ENCODE measurements at places on chromosomes 12 and 14.

DNA sequence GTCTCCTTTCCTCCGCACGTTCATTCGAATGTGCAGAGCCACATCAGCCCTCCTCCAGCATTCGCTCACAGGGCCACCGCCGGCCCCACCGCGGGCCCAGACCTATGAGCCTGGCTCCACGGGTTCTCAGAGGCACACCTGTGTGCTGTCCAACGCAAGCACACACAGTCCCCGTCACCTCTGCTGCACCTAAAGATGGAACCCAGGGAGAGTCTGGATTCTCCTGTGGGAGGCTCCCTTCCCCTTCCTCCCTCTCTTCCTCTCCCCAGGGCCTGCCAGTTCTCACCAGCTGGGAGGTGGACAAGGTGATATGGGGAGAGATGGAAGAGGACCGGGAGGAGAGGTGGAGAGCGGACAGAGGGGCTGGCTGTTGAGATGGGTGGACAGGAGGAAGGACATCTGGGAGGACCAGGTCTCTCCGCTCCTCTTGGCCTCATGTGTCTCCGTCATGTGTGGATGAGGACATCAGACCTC is 4.9 kb upstream of the AQP6 start:
- no peak for DNase-seq

DNA sequence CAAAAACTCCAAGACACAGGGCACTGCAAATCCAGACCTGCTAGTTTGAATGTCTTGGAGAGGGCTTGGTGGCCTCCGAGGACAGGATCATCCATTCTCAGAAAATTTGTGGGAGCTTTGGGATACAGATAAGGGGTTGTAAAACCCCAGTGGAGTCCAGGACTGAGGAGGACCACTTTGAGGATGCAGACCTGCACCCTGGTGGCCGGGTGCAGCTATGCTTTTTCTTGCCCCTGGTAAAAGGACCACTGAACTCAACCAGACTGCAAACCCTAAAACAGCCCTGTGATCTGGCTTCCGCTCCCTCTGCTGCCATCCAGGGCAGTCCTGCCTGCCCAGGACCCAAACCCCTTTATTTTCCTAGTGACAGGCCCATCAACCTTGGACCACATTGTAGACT is 169.5 kb upstream of the DAAM1 start:
- no peak for DNase-seq

GRCh38 chr14:99270458-99271220 is 1.4 kb downstream of the BCL11B start:
- DNase-seq = no peak

GRCh38 chr14:69090187-69090789 is 62.6 kb downstream of the DCAF5 start:
- DNase-seq = peak; percentile 50

DNA sequence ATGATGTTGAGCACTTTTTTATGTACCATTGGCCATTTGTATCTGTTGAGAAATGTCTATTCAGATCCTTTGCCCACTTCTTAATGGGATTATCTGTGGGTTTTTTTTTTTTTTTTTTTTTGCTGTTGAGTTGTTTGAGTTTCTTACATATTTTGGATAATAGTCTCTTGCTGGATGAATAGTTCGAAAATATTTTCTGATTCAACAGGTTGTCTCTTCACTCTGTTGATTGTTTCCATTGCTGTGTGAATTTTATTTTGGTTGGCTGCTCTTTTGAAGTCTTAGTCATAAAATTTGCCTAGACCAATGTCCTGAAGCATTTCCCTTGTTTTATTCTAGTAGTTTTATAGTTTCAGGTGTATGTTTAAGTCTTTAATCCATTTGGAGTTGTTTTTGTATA is 64.5 kb downstream of the CAND1 start:
- DNase-seq = no peak

DNA sequence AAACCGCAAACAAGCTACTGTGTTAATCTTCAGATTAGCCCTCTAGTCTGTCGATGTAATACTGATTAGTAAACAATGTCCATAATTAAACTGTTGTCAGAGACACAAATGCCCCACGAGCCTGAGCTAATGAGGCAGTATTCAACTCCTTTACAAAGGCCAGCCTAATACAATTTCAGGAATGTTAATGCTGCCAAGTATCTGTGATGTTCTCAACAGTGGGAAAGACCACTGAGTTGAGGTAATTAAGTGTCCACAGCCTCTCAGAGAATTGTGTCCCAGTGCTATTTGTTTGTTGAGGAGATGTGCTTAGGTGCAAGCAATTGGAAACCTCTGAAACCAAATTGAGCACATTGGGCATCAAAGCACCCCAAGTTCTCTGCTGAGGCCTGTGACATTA is 139.4 kb upstream of the CDKN3 start:
- DNase-seq = no peak

DNA sequence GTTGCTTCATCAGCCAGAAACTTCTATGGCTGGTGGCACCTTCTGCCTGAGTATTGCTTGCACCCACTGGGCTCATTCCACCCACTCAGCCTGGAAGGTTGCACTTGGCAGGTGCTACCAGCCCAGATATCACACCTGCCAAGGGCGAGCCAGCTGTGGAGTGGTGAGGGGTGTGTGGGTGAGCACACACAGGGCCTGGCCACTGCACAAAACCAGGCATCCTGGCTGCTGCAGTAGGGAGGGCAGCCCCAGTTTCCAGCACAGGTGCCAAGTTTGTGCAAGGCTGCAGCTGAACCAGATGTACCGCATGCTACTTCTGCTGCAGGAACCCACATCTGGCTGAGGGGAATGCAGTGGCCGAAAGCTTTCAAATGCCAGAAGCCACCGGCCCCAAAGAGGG is 1147.8 kb downstream of the FSCB start:
- no peak for DNase-seq

- DNase-seq = no peak
These were observed 58.6 kb downstream of the VWF start for GRCh38 chr12:6065863-6066199.

DNA sequence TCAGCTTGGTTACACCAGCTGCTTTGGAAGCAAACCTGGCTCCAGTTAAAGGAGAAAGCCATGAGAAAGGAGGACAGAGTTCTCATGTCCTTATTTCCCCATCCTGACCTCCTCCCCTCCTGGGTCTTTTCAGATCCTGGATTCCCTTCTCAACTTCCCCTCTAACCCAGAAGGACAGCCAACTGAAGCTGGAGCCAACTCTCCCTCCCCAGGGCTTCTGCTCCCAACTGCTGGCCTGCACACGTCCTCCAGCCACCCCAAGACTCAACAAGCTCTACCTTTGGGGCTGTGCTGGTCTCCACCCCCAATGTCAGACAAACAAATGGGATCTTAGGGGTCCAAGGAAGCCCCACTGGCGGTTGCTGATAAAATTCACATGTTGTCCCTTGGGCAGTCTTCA is 651.1 kb upstream of the TBX3 start:
- no peak for DNase-seq

DNA sequence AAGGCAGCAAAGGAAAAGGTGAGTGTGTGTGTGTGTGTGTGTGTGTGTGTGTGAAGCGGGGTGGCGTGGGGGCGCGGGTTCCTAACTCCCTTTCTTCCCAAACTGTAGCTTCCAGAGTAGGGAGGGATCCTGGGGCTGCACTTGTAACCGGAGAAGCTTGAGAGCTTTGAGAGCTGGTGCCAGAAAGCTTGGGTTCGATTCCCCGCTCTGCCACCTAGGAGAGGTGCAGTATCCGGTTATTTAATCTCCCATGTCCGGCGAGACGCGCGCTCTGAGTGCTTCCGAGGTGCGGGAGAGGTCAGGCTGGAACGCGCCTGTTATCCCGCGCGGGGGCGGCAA is 7.2 kb upstream of the RACGAP1 start:
- DNase-seq = no peak

- no peak for DNase-seq
These were observed 30.4 kb upstream of the KCNA5 start for GRCh38 chr12:5013266-5013730.

- DNase-seq = no peak
These were observed 22.9 kb downstream of the HIP1R start for GRCh38 chr12:122858171-122858570.

GRCh38 chr14:28613532-28613931 is 153.1 kb upstream of the FOXG1 start:
- no peak for DNase-seq

GRCh38 chr14:85881935-85882334 is 352.0 kb downstream of the FLRT2 start:
- no peak for DNase-seq

- DNase-seq = no peak
These were observed 1.1 kb upstream of the ELK3 start for GRCh38 chr12:96192926-96193573.

GRCh38 chr12:96502477-96502876 is 13.1 kb downstream of the CFAP54 start:
- no peak for DNase-seq

DNA sequence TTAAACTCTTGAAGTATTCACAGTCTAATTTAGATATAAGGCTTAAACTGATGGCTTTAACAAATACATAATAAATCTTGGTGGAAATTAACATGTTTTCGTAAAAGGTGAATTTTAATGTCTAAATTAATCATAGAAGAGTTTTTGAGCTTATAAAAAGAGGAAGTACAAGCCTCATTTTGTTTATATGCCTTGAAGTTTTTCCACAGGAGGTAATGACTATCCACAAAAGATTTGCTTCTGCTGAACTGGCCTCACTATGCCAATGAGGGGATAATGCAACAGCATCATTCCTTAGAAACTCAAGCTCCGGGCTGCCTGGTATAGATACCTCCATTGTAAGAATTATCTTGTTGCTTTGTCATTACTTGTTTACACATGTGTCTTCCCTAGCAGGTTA is 175.6 kb downstream of the DUSP6 start:
- no peak for DNase-seq

DNA sequence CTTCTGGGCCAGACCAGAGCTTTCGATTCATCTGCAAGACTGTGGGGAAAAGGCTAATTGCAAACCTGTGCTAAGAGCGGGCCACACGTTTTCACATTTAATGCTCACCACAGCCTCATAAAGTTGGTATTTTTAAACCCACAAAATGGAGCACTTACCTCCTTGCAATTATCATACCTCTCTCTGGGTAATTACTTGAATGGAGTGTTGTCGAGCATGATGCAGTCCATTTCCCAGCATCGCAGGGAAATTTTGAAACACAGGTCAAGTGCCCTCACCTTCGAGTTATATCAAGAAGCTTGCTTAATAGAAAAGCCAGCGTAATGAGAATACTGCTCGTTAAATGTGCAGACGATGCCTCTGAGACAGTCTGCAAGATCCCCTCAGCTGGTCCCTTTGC is 8.8 kb upstream of the IFI27L2 start:
- DNase-seq = no peak

Data from naive thymus-derived CD8-positive, alpha-beta T cell (primary cell).